ENCODE measurements at places on chromosomes 7 and 10.
A peak's percentile ranks its signal among the peaks of the same experiment; 100 is the strongest.

DNA sequence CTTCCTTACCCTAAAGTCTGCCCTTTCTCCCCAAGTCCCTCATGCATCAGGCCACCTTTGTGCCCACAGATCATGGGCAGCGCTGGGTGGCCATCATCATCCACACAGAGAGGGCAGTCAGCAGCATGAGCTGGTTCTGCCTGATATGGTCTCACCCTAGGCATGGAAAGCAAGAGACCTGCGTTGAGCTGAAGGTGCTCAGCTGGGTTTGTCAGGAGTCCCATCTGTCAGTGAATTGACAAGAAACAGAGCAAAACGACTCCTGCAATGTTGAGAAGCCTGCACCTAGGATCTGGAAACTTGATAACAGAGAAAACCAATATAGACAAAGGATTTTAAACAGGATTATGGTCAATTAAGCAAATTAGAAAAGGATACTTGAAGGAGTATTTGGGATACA is 242.7 kb upstream of the PRSS1 start:
- no peak for DNase-seq

DNA sequence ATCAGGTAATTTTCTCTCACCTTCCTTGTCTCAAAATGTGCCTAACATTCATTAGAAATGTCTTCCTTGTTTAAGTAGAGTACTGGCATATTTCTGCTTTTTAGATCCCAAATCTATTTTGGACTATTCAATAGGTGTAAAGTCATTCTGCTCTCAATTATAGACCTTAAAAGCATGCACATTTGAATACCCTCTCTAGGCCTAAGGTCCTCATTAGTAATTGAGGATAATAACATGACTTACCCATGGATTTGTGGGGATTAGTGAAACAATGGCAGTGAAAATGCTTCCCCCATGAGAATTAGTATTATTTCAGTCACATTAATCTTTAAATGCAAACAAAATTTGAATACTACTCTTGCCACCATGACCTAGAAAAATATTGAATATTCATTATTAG is 1073.0 kb upstream of the CELF2 start:
- DNase-seq = no peak

DNA sequence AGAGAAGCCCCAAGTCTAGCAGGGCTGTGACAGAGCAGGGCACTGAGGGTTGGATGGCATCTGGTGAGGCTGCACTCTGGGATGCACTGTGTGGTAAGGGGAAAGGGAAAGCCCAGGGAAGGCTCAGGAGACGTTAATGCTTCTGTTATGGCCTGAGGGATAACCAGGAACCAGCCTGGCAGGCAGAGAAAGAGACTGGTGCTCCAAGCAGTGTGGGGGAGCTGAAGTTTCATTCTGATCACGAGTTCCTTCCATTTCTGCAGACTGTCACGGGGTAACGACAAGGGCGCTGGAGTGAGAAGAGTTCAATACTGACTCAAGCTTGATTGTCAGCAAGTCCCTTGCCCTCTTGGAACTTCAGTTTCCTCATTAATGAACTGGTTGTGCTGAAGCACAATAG is 730.9 kb downstream of the GRID1 start:
- no peak for DNase-seq

GRCh38 chr7:124649397-124650014 is 116.1 kb downstream of the GPR37 start:
- no peak for DNase-seq

- no peak for DNase-seq
Measured at GRCh38 chr7:141652691-141653090, 49.3 kb downstream of the DENND11 start.

GRCh38 chr10:119191881-119192280 is 13.3 kb upstream of the PRDX3 start:
- DNase-seq = no peak

- DNase-seq = no peak
Measured at GRCh38 chr10:11414314-11415038, 197.0 kb downstream of the USP6NL start.

GRCh38 chr10:113683300-113683699 is 3.6 kb downstream of the CASP7 start:
- no peak for DNase-seq

GRCh38 chr7:117118579-117119180 is 165.4 kb downstream of the ST7 start:
- no peak for DNase-seq

- no peak for DNase-seq
Measured at GRCh38 chr7:135194494-135195095, 16.7 kb downstream of the WDR91 start.

DNA sequence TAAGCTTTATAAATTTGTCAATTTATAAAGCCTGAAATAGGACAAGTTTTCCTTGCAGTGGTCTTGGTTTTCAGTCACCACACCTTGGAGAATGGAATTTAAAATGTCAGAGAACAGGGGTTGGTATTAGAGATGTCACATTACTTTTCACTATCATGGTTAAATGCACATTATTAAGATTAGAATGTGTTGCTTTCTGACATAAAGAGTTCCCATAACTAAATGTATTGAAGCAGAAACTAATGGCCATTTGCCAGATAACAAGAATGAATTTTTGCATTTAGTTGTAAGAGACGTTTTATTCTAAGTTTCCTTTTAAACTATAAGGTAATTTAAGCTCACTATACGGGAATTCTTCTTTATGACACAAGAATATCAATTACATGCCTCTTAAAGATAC is 172.3 kb downstream of the ARL4A start:
- DNase-seq = no peak

GRCh38 chr7:17339139-17339538 is 40.7 kb downstream of the AHR start:
- no peak for DNase-seq

DNA sequence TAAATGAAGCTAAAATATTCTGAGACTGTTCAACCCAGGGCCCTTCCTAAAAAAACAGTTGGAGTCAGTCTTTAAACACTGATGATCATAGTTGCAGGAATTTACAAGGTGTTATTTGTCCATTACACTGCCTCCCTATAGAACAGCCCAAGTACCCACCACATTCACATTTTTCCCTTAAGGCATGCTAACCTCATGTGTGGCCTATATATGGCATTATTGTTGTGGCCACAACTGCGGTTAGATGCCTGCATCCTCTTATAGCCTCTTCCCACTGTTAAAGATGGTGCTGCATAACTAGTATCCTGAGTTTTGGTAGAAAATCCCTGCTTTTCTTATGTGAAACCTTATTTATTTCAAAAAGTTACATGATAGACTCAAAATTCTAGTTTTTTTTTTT is 287.9 kb upstream of the SEMA3A start:
- no peak for DNase-seq

- no peak for DNase-seq
Measured at GRCh38 chr7:140537750-140538482, 58.6 kb upstream of the MKRN1 start.

DNA sequence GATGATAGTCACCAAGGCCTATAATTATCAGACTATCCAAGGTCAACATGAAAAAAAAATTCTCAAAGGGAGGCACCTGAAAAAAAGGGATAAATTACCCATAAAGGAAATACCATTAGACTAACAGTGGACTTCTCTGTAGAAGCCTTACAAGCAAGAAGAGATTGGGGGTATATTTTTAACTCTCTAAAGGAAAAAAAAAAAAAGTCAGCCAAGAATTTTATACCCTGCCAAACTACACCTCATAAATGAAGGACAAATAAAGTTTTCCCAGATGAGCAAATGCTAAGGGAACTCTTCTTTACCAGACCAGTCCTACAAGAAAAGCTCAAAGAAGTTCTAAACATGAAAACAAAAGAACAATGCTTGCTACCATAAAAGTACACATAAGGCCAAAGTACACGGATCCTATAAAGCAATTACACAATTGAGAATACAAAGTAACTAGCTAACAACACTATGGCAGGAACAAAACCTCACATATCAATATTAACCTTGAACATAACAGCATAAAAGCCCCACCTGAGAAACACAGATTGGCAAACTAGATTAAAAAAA is 263.1 kb downstream of the RNLS start:
- DNase-seq = no peak

DNA sequence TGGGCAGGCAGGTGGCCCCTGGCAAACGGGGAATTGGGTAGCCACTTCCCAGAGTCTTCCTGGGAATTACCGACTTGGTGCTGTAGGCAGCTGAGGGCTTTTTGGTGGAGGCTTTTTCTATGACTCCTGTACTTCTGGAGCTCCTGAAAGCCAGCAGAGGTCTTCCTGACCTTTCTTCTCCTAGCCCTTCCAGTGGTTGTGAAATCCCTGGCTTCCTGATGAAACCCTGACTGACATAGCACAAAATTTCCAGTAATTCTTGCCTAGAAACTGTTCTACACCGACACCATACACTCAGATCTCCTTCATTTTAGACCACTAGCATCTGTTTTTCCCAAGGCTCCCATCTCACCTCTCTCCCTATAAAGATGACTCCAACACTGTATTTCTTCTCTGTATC is 120.2 kb downstream of the STRA8 start:
- no peak for DNase-seq

GRCh38 chr7:52695973-52696595 is 339.3 kb upstream of the POM121L12 start:
- DNase-seq = no peak

GRCh38 chr7:35555934-35556333 is 139.0 kb downstream of the HERPUD2 start:
- no peak for DNase-seq

- DNase-seq = peak; percentile 21
Measured at GRCh38 chr7:80136261-80137055, 1.8 kb downstream of the GNAI1 start.

GRCh38 chr7:133433165-133433812 is 180.4 kb downstream of the EXOC4 start:
- DNase-seq = no peak

- DNase-seq = no peak
Measured at GRCh38 chr7:37111459-37111858, 337.2 kb downstream of the ELMO1 start.

- no peak for DNase-seq
Measured at GRCh38 chr7:18222636-18223035, 195.0 kb upstream of the PRPS1L1 start.

DNA sequence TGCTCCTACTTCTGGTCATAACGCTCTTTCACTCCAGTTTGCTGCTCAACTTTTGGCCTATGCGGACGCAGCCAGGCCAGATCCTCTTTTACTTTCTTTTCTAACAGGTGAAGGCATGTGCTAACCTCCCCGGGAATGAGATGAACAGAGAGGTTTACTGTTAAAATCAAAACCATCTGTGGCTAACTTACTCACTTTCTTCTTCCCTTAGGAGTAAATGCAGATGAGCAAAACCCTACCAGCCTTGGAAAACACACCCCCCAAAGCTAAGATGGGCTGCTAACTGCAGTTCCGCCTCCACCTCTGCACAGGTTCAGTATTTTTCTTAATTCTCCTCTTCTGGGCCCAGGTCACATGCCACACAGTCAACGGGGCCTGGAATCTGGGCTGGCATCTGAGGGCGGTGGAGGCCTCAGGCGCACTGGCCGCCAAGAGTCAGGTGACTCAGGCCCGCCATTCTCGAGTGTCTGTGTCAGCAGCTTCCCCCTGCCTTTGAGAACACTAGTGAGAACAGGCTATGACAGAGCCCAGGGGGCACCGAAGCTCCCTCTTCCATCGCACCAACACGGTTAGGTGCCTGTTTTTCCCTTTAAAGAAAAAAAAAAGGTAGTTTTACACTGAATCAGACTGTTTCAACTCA is 11.1 kb downstream of the FAM53B start:
- no peak for DNase-seq

GRCh38 chr10:69375307-69376151 is 41.2 kb downstream of the TACR2 start:
- DNase-seq = no peak

DNA sequence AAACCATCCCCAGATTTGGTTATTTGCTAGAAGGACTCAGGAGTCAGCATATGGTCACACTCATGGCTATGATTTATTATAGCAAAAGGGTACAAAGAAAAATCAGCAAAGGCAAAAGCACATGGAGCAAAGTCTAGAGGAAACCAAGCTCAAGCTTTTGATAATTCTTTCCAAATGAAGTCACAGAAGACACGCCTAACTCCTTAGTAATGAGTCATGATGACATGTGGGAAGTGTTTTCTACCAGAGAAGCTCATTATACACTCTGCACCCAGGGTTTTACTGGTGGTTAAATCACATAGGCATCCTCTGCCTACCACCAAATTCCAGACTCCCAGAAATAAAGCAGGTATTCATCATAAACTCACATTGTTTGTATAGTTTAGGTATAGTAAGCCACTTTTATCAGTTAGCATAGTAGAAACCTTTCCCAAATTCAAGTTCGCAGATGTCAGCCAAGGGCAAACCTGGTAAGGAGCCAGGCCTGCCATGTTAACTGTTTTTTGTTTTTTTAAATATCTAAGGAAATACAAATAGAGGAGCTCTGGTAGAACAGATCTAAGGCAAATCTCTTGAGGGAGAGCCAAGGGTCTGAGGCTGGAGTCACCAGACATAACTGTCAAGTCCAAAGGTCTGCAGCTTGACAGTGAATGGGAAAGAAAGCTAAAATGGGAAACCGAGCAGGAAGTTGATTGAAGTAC is 15.4 kb upstream of the HIBADH start:
- peak; percentile 88 for DNase-seq

DNA sequence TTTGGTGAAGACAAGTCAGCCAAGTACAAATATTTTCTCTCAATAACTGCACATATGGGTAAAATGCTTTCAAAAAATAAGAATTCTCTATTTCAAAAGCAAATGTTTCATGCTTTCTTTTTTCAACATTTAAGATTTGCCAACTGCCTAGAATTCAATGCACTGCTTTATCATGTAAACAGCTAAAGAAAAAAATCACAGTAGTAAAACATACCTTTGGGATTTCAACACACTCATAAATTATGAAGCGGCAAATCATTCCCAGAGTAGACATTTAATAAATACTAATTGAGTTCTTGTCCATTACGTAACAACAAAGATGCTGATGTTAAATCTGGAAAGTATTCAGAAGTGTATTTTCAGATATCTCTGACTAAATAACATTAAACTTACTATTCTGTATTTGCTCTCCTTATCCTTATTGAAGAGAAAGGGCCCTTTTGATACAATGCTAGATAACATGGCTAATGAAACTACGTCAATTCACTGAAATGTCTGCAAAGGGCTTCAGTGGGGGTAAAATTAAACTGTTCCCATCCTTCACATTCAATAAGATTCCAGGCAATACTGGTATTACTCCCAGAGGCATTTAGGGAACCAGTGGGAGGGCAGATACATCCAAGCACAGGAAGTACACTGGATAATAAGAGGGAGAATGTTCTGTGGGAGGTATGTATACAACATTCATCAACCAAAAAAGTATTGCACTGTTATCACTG is 13.9 kb downstream of the NAPEPLD start:
- DNase-seq = peak; percentile 29

- no peak for DNase-seq
Measured at GRCh38 chr7:100380196-100380595, 6.9 kb downstream of the PILRA start.

GRCh38 chr10:104517946-104518345 is 123.1 kb upstream of the SORCS3 start:
- DNase-seq = no peak

DNA sequence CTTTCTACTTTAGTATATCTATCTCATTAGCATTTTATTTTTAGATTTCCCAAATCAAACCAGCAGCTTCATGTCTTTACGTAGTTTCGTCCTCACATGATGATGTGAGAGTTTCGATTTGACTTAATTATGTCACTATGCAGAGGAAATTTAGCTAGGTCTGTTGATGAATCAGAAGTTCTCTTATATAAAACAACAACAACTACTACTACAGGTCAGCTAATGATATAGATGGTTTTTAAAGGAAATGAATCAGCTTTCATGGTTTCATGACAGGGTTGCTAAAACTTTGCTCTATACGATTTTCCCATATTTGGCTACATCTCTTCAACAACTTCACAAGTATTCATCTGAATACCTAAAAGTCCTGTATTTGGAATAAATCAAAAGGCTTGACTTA is 28.6 kb downstream of the JAZF1 start:
- peak; percentile 62 for DNase-seq

GRCh38 chr7:114956702-114957101 is 34.8 kb downstream of the MDFIC start:
- no peak for DNase-seq
